ENCODE measurements at places on chromosomes 5 and 9.

DNA sequence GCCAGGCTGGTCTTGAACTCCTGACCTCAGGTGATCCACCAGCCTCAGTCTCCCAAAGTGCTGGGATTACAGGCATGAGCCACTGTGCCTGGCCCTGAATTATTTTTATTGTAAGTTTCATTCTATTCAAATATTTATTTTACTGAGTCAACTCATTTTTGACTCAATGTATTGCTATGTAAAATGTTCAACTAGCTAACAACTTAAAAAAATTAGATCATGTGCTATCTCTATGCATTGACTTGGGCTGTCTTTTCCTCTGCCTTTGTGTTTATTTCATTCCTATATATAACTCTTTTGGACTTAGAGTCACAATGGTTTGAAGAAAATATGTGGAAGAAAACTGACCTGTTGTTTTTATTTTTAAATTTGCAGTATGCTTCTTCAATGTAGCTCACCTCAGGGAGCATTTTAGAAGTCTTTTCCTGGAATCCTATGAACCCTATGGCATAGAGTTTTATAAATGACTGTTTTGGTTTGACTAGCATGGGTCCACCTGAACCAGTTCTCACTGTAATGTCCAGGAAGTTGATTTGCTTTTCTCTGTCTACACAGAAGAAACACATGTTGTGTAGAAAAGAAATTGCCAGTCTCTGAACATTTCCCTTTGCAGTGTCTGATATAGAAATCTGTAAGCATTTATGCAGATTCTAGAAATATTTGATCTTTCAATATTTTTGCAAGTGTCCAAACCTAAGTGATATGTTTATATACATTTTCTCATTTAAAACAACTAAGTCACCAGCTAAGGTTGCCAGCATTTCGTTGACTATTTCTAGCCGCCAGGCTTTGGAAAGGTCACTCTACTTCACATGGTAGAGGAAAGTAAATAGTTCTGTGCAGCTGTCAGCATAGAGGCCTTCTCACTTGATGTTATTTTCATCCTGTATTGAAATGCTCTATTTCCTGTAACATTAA lies 138.8 kb downstream of the PCSK1 start:
- no peak for DNase-seq

GRCh38 chr9:37324261-37324683 lies 98.2 kb upstream of the GRHPR start:
- DNase-seq, result no peak

GRCh38 chr9:125972012-125972729 lies 225.0 kb downstream of the PBX3 start:
- DNase-seq, result no peak

DNA sequence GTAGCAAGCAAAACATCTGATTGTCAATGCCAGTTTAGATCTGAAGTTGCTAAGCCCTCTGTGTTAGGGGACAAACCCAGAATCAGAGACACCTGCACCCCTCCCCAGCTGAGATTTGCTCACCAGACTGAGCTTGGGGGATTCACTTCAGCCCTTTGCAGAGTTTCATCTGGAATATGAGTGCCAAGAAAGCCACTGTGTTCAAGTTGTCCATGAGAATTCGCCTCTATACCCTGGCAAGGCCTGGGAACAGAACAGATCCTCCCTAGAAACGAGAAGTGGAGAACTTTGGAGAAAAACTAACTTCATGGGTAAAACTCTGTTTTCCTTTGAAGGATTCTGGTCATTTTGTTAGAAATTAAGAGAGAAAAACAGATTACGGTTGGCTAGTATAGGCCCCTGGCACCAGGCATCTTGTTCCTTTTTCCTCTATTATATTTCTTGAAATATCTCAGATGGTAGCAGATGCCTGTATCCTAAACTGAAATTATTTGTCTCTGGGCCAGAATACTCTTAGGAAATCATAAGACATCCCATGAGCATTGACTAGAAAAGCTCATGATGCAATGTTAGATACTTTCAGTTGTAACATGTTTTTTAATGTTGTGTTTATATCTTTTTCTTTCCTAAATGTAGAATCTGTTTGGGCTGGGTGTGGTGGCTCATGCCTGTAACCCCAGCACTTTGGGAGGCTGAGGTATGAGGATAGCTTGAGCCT lies 64.4 kb downstream of the SNX18 start:
- DNase-seq, result no peak

GRCh38 chr5:174272671-174273070 lies 227.2 kb downstream of the NSG2 start:
- no peak for DNase-seq

GRCh38 chr5:116756531-116756930 lies 181.9 kb upstream of the SEMA6A start:
- DNase-seq, result no peak

- DNase-seq, result peak; percentile 69
Measured at GRCh38 chr5:139711067-139711905, 63.1 kb downstream of the CXXC5 start.

GRCh38 chr5:115551415-115551814 lies 6.8 kb upstream of the FEM1C start:
- no peak for DNase-seq

DNA sequence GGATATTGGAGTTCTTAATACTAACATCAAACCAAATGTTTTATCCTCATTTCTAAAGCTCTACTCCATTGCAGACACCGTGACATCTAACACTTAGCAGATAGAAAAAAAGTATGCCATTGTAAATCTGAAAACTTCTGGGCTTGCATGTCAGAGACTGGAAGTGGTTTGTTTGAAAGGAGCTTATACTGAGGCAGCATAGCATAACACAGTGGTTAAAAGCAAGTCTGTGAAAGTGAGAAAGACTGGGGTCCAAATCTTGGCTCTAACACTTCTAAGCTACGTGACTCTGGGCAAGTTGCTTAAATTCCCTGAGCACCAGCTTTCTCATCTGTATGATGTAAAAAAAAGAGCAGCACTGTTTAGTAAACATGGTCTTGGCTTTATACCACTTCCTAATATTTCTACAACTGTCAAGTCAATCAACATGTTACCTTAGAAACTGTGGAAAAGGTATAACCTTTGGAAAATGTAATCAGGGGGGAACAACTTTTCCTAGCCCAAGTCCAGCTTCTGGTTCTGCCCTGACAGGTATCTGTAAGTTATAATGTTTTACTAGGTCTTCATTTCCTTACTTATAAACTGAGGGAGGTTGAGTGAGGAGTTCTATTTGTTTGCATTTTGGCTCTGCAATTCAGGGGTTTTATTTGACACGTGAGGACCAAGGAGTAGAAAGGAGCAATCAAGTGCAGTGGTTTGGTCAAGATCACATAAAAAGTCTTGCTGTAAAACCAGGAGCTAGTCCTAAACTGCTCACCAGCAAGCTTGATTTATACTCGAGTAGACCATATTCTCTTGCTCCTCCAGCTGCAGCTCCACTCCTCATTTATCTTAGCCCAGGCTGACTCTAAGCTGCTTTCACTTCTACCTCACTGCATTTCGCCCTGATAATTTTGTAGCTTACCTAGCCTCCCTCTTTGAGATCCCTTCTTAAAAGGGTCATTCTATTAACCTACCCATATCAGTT lies 541.0 kb downstream of the RAB3C start:
- DNase-seq, result peak; percentile 29

DNA sequence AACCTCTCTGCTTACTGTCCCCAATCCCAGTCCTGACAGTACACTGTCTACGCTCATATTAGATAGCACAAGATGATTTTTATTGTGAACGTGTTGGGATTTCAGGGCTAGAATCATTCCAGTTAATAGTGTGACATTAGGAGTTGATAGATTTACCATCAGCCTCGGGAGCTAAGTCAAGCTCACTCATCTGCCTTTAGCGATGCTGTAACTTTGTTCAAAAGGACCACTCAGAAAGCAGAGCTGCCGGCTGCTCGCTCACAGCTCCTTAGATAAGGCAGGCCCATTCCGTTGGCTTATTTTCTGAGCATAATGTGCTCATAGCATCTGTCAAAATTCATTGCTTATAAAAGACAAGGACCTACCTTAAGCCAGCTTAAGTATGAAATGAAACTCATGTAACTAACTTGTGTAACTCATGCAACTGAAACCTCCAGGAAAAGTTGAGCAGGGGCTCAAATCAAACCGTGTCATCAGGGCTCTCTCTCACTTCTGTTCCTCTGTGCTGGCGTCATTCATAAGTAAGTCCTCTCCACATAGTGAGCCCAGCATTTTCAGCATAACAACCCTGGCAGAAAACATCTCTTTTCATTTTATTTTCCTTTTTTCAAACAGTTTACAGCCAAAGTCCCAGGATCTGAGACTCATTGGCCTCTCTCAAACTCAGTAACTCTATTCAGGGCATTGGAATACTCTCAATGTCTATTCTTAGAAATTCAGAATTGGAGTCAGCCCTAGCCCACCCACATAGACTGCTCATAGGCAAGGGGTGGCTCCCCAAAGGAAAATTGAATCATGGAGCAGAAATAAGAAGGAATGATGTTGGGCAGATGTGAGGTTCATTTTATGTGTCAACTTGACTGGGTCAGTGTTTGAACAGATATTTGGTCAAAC lies 208.8 kb downstream of the MAN2A1 start:
- DNase-seq, result no peak

- DNase-seq, result no peak
Measured at GRCh38 chr5:141529002-141529401, 40.1 kb downstream of the PCDHGC5 start.

DNA sequence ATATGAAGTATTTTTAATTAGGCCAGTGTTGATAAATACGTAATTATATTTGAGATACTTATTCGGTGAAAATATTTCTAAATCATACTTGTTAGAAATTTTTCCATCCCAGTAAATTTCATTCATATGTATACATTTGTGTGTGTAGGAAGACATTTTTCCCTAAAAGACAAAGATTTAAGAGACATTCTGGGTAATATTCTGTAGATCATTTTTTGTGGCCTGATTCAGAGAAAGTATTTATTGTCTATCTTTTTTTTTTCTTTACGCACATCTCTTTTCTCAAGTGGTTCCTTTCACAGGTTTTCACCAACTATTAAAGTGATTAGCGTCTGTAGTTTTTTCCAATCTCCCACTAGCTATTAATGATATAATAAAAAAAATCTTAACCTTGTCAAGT lies 224.1 kb downstream of the MEF2C start:
- DNase-seq, result no peak

DNA sequence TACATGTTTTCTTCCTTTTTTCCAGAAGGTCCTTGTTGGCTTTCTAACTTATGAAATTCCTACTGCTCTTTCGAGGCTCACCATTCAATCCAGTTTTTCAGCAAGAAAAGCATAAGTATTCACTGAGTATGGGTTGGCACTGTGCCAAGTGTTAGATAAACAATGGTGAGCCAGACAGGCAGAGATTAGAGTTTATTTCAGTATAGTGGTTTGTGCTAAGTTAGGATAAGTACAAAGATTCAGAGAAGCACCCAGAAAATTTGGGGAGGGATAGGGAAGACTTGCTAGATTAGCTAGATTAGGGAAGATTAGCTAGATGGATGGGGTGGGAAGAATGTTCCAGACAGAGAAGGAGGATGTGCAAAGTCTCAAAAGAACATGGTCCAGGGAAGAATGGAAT lies 122.9 kb downstream of the OXCT1 start:
- DNase-seq, result no peak

GRCh38 chr5:149936044-149936699 lies 8.4 kb downstream of the PDE6A start:
- DNase-seq, result no peak

- no peak for DNase-seq
Measured at GRCh38 chr9:95857896-95858295, 17.6 kb upstream of the ERCC6L2 start.

GRCh38 chr9:124857533-124858162 lies 4.1 kb downstream of the RPL35 start:
- DNase-seq, result no peak

- DNase-seq, result no peak
Measured at GRCh38 chr5:35789732-35790456, 66.8 kb upstream of the IL7R start.

- DNase-seq, result no peak
Measured at GRCh38 chr9:132673355-132673754, 3.1 kb downstream of the GTF3C4 start.

DNA sequence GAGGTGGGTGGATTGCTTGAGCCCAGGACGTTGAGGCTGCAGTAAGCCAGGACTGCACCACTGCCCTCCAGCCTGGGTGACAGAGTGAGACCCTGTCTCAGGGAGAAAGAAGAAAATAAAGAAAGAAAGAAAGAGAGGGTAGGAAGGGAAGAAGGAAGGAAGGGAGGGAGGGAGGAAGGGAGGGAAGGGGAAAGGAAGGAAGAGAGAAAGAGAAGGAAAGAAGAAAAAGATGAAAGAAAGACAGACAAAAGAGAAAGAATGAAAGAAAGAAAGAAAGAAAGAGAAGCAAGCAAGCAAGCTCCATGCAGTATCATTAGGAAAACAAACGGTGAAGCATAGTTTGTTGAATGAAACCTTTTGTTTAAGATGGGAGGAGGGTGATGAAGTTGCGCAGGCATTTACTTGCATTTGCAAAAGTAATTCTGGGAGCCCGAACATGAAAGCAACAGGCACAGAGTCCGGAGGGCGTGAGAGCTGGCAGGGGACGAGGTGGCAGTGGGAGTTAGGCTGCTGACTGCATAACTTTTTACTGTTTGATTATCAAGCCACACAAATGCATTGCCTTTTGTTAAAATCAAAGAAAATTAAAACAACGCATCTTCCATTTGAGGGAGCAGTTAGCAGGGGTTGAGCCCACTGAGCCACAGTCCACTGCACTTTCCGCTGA lies 26.0 kb upstream of the CEP72 start:
- no peak for DNase-seq

DNA sequence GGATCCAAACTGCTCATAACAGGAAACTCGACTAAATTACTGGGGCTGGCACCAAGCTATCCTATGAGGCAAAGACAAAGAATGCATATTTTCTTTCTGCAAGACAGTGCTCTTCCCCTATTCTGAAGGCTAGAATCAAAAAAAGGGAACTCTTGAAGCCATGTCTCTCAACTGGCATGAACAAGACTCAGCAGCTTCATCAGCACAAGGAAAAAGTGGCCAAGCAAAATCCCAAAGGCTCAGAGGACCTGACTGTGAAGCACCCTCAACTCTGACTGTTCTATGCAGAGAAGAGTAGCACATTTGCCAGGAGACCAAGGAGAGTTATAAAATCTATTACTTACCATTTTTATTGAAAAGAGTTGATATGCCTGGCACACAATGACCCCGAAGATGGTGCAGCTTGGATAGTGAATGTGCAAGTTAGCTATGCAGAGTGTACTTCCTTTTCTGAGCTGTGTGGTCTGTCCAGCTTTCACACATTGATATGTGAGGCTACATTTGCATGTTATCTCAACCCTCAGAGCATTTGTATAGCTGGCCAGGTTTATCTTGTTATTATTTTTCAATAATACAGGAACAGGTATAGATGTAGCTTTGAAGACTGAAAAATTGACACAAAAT lies 51.0 kb upstream of the FYB1 start:
- no peak for DNase-seq

GRCh38 chr5:72752909-72753308 lies 63.6 kb upstream of the TNPO1 start:
- DNase-seq, result no peak

GRCh38 chr5:39427229-39427628 lies 2.4 kb upstream of the DAB2 start:
- no peak for DNase-seq

- DNase-seq, result no peak
Measured at GRCh38 chr9:117815948-117816347, 111.7 kb downstream of the TLR4 start.
